ENCODE measurements at places on chromosomes 3 and 15. TPM values are rescaled to one million over a fixed set of nuclear protein-coding genes. Genes with fewer than 3 reads are reported as not detected.

CEMIP gene
- 2.7 TPM for total RNA-seq

MYRIP gene
- total RNA-seq: not detected

CIP2A gene
- 20.5 TPM for total RNA-seq

CDCP1 gene
- total RNA-seq: 23.2 TPM

A4GNT gene
- not detected for total RNA-seq

ATP2B2 gene
- not detected for total RNA-seq

CAPN7 gene
- 16.6 TPM for total RNA-seq

PAK6 gene
- 3.5 TPM for total RNA-seq

HEG1 gene
- 40.9 TPM for total RNA-seq

SERF2 gene
- total RNA-seq: 1,279 TPM

SENP2 gene
- 13.6 TPM for total RNA-seq

SSUH2 gene
- under 0.01 TPM for total RNA-seq

ROBO1 gene
- 27.6 TPM for total RNA-seq

TRPM1 gene
- total RNA-seq: not detected

AP3B2 gene
- total RNA-seq: 0.15 TPM

SCG5 gene
- total RNA-seq: 16.3 TPM

PAQR5 gene
- total RNA-seq: 1.2 TPM

CCR9 gene
- not detected for total RNA-seq

LEKR1 gene
- 0.45 TPM for total RNA-seq

CPB1 gene
- total RNA-seq: 0.15 TPM

SNTN gene
- not detected for total RNA-seq

SAMMSON gene
- not detected for total RNA-seq

ADGRG7 gene
- total RNA-seq: not detected

U2SURP gene
- total RNA-seq: 19.8 TPM

ITGA11 gene
- 1.0 TPM for total RNA-seq
